Globus pallidus (tissue), 1 donor: ENCODE measurements at places on chromosomes 3 and 15.

DNA sequence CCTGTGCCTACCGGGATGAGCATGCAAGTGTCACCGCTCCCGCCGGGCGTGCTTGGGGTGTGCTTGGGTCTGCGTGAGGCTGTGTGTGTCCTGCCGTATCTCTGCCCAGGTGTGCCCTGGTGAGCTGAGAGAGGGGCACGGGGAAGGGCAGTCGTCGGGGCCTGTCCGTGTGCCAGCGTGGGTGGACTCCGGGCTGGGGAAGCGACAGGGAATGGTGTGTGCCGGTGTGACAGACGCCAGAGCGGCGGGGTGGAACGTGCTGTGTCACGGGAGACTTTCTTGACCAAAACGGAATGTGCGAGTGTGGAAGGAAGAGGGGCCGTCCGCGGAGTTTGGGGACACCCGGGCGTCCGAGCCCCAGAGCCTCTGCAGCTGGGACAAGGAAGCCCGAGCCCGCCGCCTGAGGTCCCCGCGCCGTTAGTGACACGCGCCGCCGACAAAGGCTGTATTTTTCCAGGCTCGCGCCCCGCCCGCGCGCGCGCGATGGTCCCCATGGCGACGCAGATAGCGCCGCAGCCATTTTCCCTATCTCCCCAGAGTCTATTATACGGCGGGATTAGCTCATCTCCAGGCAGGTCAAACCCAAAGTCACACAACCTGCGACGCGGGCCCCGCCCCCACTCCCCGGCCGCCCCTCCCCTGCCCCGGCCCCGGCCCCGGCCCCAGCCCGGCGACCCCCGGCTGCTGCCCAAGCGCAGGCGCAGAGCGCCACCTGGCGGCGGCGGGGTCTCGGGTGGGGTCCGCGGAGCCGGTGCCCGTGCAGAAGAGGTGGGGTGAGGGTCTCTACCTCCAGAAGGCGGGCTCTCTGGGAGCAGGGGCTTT, 4.5 kb upstream of the GATA2 start:
- DNase-seq = peak; percentile 65

DNA sequence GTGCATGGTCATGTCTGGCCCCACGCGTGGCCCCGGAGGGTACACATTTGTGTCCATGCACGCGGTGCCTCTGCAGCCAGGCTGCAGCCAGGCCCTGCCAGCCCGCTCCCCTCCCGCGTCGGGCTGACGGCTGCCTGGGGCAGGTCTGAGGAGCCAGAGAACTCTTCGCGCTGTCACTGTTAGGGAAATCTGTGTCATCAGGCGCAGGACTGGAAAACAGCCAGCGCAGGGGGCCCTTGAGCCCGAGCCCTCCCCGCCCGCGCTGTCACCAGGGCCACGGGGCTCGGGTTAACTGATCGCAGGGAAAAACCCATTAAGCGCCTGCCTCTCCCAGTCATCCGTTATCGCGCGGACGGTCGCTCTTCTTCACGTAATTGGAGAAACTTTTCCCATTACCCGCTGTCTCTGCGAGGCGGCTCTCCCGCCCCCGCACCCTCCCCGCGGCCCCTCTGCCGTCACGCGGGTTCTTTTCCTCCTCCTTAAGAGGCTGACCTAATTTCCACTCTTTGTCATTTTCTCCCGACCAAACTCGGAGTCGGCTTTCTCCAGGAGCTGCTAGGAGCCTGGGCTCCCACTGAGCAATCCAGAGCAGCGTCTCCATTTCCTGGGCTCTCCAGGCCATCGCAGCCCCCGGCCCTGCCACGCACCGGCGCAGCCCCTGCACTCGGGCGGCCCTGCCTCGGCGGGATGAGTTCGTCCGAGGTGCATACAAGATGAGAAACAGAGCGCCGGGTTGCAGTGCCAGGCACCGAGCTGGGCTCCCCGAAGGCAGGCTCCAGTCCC, 57.5 kb upstream of the PRR23E start:
- peak; percentile 16 for DNase-seq

- peak; percentile 96 for DNase-seq
Measured at GRCh38 chr15:78872155-78872971, at the start of gene MORF4L1. Gene MORF4L1, plus strand, starts transcription at chr15:78872890. Its CDS starts 128 bp downstream, at chr15:78873018.

DNA sequence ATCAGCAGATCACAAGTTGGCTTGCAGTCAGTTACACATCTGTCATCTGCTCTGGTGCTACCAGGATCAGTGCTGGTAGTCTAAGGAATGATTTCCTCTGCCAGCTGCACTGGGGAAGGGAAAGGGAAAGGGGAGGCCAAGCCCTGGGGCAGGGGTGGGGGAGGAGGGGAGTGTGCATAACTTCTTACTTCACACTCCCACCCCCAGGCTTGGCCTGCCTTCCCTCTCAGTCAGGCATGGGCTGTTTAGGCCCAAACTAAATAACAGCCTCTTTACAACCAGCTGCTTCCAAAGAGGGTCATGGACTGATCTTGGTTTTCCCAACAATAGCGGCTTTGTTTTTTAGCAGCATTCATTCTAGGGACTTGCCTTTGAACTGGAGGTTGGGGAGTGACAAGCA, 86.1 kb upstream of the PSMD6 start:
- DNase-seq = peak; percentile 85
